ENCODE measurements at places on chromosomes 3 and 15.

GRCh38 chr3:129063841-129064482, 3.4 kb downstream of the GP9 start:
- DNase-seq = no peak

DNA sequence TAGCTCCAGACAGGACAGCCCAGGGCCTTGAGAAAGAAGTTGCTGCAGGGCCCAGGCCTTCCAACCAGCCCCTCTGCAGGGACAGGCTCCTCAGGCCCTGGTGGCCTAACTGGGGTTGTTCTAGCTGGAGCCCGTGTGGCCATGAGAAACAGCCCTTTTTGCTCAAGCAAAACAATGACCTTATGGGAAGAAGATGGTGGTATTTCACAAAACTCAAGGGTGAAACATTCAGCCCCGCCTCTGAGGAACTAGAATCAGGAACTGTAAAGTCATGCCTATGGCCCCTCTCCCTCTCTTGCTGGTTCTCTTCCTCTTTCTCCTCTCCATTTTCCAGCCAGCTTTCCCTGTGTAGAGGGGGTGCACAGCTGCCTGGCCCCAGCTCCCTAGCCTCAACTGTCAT, 273.3 kb downstream of the RPLP1 start:
- no peak for DNase-seq

GRCh38 chr3:47377186-47377585, 3.6 kb upstream of the PTPN23 start:
- no peak for DNase-seq

DNA sequence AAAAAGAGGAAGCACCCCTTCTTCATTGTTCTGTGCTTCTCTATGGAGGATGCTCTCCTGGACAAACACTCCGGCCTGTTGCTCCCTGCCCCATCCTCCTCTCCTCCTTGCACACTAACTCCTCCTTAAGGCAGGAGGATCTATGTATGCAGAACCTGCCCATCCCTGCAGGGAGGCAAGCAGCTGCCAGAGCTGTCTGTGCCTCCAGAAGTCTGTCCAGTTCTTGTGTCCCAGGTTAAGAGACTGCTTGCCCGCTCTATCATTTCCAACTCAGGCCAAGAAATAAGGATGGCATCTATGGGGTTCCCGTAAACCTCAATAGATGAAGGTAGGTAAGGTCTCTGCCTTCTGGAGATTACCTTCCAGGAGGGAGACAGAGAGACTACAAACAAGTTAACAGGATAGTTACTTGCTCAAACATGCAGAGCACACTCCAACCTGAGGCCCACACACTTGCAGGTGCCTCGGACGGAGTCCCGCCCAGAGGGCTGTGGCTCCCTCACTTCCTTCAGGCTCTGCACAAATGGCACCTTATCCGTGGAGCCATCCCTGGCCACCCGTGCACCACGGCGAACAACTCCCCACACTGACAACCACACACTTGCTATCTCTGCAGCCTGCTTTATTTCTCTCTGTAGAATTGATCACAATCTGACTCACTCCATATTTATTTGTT, 6.9 kb downstream of the XXYLT1 start:
- DNase-seq = no peak

GRCh38 chr15:64665179-64665578, 110.2 kb downstream of the RBPMS2 start:
- no peak for DNase-seq

DNA sequence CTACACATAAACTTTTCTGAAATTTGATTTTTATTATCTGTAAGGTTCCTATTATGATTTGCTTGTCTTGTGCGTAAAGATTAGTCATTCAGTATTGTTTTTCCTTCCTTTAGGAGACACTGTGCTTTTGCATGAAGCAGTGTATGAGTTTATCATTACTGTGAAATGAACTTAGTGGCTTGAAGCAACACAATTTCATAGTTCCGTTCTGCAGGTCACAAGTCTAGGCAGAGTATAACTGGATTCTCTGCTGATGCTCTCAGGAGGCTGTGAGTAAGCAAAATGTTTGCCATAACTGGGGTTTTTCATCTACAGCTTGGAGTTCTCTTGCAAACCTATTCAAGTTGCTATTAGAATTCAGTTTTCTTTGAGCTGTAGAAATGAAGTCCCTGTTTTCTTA, 1136.1 kb downstream of the OTOL1 start:
- no peak for DNase-seq

DNA sequence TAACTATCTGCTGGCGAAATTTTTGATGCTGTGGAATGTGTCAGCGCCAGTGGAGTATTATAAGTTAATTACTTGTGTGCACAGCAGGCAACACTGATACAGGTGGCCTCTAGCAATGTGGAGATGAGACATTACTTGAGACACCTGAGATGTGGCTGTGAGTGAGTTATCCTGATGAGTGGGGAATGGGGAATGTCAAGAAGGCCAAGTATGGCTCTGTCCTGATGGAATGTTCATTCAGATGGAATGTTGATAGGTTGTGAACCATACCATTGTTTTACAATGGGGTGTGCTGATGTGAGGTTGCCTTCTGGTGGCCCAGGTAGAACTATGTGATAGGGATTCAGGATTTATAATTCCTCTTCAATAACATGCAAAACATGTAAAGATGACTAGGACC, 404.8 kb downstream of the PTPRG start:
- DNase-seq = no peak

- DNase-seq = no peak
Measured at GRCh38 chr3:146203776-146204175, 42.8 kb upstream of the PLOD2 start.

DNA sequence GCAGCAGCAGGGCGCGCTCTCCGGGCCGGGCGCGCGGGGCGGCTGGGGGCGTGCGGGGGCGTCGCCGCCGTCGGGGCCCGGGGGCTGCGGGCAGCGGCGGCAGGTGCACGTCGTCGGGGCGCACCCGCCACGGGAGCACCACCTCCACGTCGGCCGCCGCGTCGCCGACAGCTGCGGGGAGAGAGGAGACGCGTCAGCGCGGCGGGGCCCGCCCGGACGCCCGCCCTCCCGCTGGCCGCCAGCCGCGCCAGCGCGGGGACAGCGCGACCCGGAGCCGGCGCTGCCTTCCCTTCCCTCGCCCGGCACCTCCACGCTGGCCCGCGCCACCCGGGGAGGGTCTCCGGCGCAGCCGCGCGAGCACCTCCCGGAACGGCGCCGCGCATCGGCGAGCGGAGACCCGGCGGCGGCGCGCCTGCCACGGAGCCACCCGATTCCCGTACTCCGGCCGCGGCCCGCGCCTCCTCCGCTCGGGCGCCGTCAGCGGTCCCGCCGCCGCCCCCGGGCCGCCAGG, 481 bp downstream of the ADAMTS17 start:
- DNase-seq = no peak

DNA sequence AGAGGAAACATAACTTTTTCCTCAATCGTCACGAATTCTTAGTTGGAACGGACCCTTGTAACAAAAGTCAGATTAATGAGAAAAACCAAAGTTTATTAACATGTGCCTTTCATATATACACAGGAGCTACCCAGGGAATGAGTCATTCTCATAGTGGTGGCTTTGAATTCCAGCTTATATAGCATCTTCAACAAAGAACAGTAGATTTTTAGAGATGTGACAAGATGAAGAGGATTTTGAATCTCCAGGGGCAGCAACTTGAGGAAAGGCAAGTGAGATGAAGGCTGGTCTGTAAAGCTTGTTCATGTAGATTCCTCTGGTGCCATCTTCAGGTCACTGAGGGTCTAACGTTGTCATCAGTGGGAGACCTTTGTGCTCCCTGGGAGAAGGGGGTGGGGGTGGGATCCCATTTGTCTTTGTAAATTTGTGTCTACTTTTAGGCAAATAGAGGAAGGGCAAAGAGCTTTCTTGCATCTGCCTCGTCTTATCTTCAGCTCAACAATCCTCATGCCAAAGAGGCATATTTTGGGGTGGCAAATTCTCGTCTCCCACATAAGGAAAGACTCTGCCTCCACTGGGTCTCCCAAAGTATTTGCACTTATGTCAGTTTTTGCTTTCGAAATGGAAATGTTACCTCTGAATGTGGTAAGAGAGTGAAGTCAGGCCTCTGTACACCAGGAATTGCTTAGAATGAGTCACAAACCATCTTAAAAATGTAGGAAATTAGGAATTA, 29.5 kb downstream of the CLEC3B start:
- DNase-seq = no peak

- no peak for DNase-seq
Measured at GRCh38 chr3:132407025-132407424, 10.3 kb upstream of the DNAJC13 start.

GRCh38 chr15:60003243-60004008, 685 bp upstream of the FOXB1 start:
- DNase-seq = no peak

DNA sequence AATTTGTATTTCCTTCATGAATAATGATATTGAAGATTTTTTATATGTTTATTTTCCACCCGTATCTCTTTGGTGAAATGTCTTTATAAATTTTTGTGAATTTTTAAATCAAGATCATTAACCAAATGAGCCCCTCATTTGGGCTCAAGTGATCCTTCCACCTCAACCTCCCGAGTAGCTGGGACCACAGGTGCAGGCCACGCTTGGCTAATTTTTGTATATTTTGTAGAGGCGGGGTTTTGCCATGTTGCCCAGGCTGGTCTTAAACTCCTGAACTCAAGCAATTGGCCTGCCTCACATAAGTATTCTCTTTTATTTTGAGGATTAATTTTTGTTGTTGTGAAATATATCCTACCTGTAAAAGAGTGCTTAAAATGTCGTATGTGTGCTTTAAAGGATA, 4.9 kb downstream of the BBS4 start:
- DNase-seq = no peak

GRCh38 chr15:59636184-59636583, 21.1 kb downstream of the GTF2A2 start:
- no peak for DNase-seq

- DNase-seq = no peak
Measured at GRCh38 chr3:5348229-5348902, 160.9 kb downstream of the EDEM1 start.

DNA sequence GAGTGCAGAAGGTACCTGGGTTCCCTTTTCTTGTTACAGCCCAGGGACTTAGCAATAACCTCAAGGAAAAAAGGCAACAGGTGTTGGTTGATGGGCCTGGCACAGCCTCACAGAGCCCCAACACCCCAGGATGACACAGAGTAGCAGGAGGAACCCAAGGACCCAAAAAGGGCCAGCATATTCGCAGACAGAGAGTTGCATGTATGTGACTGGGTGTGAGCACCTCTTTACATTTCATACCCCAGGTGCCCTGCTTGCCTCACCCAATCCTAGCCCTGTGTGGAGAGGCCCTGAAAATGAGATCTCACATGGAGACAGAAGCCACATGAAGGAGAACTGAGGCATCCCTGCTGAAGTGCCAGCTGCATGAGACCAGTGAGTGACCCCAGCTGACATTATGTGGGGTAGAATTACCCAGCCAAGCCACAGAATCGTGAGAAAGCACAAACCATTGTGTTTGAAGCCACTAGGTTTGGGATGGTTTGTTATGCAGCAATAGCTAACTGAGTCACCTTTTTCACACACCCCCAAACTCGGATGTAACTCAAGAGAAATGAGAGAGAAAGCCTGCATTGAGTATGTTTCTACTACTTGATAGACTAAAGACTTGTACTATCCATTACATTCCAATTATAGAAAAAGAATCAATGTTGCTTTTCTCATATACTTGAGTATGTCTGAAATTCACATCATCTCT, 26.2 kb upstream of the HHATL start:
- DNase-seq = no peak

- DNase-seq = no peak
Measured at GRCh38 chr3:177764377-177764912, 567.2 kb upstream of the TBL1XR1 start.

- no peak for DNase-seq
Measured at GRCh38 chr3:98560911-98561310, 29.1 kb downstream of the GPR15 start.

DNA sequence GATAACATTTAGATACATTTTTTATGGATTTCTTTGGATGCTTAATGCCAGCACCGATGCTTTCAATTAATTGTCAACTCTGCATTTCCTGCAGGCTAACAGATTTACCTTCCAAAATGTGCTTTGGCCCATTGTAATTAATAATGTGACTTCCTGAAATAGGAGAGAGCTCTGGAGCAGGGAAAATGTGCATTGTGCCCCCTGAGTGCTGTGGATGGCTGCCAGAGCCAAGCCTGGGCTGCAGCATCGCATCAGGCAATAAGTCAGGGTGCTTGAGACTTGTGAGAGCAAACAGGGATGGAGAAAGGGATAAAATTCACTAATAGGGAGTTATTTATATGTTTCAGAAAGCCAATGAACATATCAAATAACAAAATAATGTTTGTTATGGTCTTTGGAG, 133.8 kb downstream of the MOBP start:
- no peak for DNase-seq

DNA sequence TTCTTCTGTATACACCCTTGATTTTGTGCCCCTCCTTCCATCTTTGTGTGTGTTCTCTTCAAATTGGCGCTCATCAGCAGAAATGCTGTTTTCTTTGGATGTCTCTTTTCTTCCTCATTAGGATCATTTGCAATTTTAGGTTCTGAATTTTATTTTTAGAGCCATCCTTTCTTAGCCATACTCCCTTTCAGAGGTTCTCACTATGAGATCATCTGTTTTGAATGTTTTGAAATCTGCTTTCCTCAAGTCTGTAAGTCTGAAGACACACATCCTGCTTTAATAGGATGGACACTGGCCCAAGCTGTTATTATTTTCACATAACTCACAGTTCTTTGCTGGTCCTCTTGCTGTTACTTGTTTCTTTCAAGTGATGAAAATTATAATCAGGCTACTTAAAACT, 124.8 kb downstream of the BDH1 start:
- DNase-seq = no peak

GRCh38 chr15:33608714-33609113, 297.9 kb downstream of the RYR3 start:
- no peak for DNase-seq

- no peak for DNase-seq
Measured at GRCh38 chr15:80288131-80288530, 36.1 kb upstream of the CTXND1 start.

DNA sequence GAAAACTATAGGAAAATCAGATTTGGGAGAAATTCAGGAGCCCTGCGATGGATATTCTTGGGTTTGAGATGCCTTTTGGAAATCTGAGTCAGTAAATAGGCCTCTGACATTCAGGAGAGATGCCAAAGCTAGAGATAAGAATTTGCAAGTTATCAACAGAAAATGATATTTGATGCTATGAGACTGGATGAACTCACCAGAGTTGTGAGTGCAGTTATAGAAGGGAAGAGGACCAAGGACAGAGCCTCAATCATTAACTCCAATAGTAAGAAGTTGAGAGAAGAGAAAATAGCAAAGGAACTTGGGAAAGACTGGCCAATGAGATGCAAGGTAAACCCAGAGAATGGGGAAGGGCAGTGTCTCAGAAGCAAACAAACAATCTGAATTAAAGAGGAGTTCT, 7.9 kb upstream of the ANO10 start:
- no peak for DNase-seq

Measured in activated CD8-positive, alpha-beta memory T cell treated with anti-CD3 and anti-CD28 coated beads for 48 hours (primary cell).